Hypothalamus (tissue), 51 donors: ENCODE measurements at places on chromosomes 12 and 14.

DNA sequence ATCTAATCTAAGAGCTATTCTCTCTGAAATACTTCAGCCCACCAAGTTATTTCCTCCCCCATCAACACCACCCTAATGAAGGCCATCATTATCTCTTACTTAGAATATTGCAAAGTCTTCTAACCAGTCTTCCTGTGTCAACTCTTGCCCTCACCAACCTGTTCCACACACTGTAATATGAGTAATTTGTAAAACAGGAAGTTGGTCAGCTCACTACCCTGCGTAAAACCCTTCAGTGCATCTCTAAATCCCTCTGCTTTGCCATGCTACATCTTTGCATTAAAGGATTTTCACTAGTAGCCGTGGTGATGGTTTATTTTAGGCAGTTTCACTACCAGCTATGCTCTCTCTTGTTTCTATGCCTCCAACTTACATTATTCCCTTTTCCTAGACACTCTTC is 70.0 kb downstream of the KIF21A start:
- no peak for DNase-seq

DNA sequence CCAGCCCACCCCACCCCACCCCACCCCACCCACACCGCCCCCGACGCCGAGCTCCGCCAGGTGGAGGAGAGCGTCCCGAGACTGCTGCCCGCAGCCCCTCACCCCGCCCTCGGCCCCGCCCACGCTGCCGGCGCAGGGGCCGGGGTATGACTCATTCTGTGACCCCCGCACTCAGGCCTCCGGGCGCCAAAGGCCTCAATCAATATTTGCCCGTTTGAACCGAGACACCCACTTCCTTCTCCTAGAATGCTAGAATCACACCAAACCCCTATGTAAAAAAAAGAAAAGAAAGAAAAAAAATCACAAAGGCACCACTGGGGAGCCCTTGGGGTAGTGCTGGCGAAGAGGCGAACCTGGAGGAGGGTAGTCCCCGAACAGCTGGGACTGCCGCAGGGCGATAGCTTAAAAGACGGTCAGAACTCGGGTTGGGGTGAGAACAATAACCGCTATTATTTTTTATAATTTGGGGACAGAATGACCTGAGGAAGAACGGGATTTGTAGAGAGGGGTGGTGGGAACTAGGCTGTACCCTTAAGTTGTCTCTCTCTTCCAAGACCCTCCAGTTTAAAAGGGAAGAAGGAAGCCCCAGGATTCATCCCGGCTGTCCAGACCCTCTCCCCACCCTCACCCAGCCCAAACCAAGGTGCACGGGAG is 894 bp downstream of the KRT8 start:
- no peak for DNase-seq

GRCh38 chr14:87866116-87866515 is 126.9 kb downstream of the GALC start:
- DNase-seq: no peak

- no peak for DNase-seq
Observed at GRCh38 chr12:94244165-94245133, 96.1 kb downstream of the PLXNC1 start.

DNA sequence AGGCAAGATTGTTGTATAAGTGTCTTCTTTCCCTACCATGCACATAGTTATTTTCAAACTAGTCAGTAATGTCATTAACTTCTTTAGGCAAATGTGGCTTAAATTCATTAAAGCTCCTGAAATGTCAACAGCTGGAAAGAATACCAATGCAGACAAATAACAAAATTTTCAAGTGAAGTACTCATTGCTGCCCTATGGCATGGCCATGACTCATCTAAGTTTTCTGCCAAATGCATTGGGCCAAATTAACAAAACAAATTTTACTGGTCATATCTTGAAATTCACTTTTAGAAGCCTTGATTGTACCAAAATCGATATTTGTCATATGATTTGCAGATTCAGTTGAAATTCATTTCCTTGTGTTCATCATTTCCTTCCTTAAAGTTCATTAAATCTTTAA is 915.9 kb downstream of the SLC6A15 start:
- DNase-seq: no peak

DNA sequence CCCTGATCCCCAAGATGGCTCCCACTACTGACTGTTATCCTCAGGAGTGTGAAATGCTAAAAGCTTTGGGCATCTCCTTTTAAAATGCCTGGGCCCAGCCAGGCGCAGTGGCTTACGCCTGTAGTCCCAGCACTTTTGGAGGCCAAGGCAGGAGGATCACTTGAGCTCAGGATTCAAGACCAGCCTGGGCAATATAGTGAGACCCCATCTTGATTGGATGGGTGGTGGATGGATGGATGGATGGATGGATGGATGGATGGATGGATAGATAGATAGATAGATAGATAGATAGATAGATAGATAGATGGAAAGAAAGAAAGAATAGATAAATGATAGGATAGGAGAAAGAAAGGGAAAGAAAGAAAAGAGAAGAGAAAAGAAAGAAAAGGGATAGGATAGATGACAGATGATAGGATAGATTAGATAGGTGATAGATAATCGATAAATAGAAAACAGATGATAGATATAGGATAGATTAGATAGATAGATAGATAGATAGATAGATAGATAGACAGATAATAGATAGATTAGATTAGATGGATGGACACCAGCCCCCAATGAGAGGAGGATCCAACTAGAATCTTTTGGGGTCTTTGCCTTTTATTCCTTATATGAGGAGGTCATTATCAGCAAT is 9.5 kb downstream of the P2RX4 start:
- DNase-seq: no peak

DNA sequence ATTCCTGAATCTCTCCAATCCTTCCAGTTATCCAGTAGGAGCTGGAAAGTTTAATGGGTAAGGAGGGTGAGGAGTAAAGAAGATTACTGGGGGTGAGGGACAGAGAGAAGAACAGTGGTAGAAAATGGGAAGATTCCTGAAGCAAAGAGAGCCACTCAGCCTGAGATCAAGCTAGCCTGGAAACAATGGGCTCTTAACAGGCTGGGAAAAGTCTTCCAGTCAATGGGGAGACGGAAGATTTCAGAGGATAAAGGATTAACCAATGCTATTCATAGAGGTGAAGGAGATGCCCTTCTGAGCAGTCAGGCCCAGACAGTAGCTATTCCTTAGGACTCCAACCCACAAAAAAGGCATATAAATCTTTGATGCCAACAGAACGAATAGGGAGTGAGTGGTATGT is 14.8 kb downstream of the GDF11 start:
- no peak for DNase-seq

- no peak for DNase-seq
Observed at GRCh38 chr14:22314183-22314820, 274.7 kb downstream of the DAD1 start.
